Stimulated activated CD4-positive, alpha-beta T cell treated with anti-CD3 and anti-CD28 coated beads, Interleukin-1b, Interleukin-23, amount 100 ng/mL, for 24 hours (primary cell): ENCODE measurements at places on chromosomes 2 and 18.
A peak's percentile ranks its signal among the peaks of the same experiment; 100 is the strongest.

DNA sequence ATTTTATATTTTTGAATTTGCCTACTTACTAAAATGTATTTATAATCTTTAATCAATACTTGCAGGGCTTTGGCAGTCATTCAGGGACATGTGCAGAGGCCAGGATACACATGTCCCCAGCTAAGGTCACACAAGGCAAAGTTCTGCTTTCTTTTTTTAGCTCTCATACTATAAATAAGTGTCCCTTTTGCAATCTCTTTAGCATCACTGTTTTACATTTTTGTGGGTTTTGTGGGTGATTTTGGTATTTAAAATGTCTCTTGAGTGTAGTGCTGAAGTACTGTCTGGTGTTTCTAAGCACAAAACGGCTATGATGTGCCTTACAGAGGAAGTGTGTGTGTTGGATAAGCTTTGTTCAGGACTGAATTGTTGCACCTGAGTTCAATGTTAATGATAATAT is 309.0 kb upstream of the GULP1 start:
- DNase-seq = no peak

DNA sequence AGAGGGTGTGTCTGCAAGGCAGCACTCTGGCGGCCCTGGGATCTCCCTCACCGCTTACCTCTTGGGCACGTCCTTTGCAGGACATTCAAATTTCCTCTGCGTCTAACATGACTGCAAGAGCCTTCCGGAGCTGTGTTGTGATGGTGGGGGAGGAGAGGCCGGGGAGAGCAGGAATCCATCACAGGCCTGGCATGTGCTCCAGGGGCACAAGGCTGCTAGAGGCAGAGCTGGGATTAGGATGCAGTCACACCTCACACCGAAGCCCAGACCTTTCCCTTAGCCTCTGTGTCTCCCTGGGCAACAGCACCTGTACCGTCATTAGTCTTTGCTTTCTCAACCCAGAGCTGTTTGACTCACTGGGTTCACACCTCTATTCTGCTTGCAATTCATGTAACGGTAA is 111.3 kb downstream of the CMPK2 start:
- DNase-seq = no peak

DNA sequence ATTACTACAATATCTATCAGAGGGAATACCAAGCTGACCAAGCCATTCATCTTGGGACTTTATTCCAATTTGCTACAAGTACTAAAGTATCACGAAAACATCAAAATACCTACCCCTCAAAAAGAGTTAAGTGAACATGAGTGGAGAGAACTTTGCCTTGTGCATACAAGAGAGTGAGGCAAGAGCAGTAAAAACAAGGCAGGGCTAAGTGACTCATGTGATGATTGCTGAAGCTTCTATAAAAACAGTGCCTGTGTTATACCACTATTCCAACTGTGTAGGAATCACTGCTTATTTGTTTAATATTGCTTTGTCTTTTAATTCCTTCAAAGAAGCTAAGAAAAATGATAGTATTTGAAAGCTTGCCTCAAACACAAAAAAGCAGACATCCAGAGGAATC is 61.2 kb downstream of the FARSB start:
- no peak for DNase-seq

DNA sequence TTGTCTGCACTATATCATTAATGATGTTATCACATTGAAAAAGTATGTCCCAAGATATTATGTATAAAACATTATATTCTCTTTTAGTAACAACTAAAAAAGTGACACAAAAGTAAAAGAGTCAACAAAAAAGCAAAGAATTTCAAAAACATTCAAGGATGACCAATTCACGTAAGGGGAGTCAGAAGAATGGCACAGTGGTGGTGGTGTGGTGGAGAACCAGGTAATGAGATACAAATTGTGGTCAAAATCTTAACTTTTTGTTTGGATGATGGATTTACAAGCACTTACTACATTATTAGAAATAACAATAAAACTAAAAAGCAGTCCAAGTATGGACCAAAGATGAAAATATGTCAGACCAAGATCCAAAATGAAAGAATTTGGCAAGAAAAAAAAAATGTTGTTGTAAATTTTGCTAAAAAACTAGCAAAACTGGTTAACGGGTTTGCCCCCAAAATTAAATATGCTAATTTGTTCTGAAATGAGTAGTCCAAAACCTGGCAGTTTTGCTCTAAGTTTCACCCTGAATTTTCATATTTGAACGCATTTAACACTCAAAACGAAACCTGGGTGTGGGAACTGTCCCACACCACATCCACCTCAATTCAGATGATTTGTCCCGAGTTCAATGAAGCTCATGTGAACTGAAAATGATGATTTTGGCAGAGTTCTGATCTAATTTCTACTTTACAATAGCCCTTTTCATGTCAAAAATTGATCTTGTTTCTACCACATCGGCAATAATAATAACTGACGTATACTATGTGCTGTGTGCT is 135.8 kb downstream of the IKZF2 start:
- peak; percentile 22 for DNase-seq

- DNase-seq = no peak
These were observed 77.0 kb downstream of the LANCL1 start for GRCh38 chr2:210399440-210400041.

- DNase-seq = no peak
These were observed 198.1 kb upstream of the NRP2 start for GRCh38 chr2:205484215-205484614.

DNA sequence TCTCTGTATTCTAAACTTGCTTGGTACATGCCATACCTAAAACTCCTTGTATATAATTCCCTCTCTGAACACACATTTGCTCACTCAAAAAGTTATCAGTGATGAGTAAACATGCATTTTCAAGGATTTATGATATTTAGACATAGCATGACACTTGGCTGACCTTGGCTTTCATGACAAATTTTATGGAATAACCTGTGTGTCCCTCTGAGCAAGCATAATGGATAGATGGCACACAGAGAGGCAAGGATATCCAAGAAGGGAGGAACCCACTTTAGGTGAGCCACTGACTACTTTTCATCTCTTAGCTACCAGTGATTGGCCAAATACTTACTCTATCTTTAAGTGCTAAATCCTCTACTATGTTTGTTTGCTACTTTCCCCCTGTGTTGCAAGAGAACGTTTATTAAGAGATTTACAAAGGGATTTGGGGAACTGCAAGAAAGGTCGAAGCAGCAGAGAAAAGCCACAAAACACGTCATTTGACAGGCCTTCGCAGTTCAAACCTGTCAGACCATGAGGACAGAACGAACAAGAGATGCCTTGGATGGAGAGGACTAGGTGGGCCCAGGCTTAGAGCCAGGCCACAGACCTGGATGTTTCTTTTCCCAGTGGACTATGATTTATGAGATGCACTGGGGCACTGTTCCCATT is 379.9 kb downstream of the NBAS start:
- DNase-seq = no peak

- DNase-seq = no peak
These were observed 16.6 kb downstream of the TSPYL6 start for GRCh38 chr2:54239427-54239826.

DNA sequence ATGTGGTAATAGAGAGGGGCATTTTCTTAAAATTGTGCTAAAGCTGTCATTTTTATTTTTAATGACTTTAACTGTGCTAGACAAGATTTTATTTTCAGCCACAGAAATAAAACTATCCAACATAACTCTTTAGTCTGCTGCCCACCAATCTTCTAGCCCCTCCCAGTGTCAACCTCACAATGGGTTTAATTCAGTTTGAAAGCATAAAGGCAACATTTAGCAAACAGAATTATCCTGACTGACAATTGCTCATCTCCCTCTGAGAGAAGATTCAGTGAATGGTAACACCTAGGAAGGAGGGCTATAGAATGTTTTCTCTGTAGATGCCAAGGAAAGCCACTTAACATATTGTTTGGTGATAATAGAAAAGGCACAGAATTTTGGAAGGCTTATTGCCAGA is 5.2 kb downstream of the ERMN start:
- no peak for DNase-seq

DNA sequence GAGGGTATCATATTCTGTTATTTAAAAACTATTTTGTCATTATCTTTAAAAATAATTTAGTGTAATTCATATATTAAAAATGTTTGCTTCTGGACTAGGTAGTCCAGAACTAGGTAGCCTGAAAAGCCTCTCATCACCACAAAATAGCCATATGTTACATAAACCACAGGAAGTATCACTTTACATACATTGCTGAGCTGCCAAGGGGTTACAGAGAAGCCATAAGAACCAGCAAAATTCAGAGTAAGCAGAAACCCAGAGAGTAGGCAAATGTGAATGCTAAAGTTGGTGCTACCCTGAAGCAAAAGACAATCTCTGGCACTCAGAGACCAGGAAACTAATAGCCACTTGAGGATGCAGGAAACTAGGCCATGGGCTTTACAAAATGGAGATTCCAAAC is 60.9 kb downstream of the LOXHD1 start:
- no peak for DNase-seq

GRCh38 chr2:171922230-171923022 is at the start of gene HAT1:
Gene HAT1, plus strand, starts transcription at chr2:171922461. Its CDS starts 40 bp downstream, at chr2:171922501.
- peak; percentile 97 for DNase-seq

- DNase-seq = no peak
These were observed 9.0 kb upstream of the NPPC start for GRCh38 chr2:231935207-231935524.

DNA sequence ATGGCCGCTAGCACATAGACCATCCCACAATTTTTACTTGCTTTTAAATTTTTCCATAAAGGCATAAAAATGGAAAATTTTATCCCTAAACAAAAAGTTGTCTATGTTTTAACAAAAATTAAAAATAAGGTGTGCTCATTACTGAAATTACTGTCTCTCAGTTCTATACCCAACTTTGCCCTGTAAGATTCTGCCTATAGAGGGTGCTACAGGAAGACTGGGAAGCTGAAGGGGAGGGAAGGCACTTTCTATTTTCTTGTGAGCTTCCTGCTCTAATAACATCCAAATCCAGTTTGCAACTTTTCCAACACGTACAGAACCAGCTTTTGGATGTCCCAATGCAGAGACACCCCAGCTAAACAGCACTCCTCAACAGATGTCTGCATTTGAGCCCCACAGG is 666.9 kb downstream of the PLCL1 start:
- no peak for DNase-seq

- DNase-seq = no peak
These were observed 32.0 kb downstream of the SLC14A1 start for GRCh38 chr18:45755934-45756333.

DNA sequence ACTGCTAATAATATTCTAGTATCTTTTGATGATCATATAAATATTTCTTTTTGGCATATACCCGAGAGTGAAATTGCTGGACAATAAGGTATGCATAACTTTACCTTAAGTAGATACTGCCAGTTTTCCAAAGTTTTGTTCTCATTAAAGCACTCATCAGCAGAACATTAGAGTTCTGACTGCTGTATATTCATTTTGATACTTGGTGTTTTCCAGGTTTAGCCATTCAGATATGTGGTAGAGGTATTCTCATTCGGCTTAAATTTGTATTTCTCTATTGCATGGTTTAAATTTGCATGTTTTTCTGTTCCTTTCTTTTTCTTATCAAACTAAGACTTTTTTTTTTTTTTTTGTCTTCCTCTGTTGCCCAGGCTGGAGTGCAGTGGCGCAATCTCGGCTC is 18.2 kb downstream of the CYBRD1 start:
- no peak for DNase-seq

DNA sequence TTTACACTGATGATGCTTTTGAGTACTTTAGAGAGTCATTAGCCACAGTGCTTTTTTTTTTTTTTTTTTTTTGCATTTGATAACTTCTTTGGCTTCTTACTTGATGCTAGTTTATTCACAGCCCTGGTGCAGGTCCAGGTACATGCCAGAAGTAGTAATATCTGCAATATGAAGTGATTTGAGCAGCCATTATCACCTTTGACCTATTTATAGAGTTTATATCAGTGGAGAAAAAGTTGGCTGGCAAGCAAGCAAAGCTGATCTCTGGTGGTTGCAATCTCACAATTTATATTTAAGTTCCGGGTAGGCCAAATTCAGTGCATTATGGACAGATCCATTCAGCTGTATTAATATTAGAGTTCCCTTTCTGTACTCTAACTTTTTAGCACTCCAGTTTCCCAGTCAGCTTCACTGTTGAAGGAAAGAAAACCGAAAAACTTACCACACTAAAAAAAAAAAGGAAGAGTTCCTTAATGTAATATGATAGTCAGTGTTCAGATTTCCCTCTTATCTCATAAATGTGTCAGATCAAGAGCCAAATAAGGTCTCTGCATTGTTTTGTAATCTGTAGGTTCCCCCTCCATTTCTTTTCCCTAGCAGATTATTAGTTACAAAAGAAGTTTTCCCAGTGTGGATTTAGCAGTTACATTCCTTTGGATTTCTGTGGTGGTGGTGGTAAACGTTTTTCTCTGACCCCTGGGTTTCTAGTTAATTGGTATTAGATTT is 78.6 kb downstream of the HAUS1 start:
- no peak for DNase-seq

- no peak for DNase-seq
These were observed 13.8 kb downstream of the MRPL35 start for GRCh38 chr2:86213056-86213455.

- DNase-seq = no peak
These were observed 216.7 kb downstream of the TMEM163 start for GRCh38 chr2:134502104-134502503.

- no peak for DNase-seq
These were observed 201.4 kb upstream of the SIX2 start for GRCh38 chr2:45210462-45211195.

DNA sequence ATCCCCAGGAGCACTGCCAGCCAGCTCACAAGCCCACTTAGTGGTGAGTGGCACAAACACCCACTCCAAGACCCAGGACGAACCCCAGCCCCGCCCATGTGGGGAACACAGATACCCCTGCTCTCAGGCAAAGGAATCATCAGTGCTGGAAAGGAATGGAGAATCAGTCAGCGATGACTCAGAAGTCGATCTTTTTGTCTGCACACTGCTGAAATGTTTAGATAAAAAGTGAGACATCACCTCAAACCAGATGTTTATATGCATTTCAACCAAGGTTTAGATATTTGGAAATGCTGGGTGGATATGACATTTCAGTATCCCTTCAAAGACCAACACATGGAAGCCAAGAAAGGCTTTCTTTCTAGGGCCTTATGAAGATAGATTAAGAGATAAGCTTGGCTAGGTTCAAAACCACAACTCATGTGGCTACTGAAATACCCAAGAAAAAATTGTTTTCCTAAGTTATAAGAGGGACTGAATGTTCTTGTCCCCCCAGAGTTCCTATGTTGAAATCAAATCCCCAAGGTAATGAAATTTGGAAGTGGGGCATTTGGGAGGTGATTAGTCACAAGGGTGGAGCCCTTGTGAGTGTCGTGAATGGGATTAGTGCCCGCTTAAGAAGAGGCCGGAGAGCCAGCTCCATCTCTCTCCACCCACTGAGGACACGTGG is 43.7 kb downstream of the POU3F3 start:
- no peak for DNase-seq

DNA sequence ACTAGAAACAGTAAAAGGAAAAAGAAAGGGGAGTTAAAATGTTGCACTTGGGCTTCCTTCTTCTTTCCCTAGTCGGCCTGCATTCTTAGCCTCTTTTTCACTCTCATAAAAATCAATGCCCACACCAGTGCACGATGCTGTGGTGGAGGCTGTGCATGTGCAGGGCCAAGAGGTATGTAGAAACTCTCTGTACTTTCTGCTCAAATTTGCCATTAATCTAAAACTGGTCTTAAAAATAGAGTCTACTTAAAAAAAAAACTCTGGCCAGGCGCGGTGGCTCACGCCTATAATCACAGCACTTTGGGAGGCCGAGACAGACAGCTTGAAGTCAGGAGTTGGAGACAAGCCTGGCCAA is 11.1 kb downstream of the TRAPPC8 start:
- no peak for DNase-seq

- DNase-seq = no peak
These were observed 7.0 kb downstream of the NCKAP5 start for GRCh38 chr2:133561045-133561852.
